ENCODE measurements at places on chromosomes 5 and 9. TPM values are rescaled to one million over a fixed set of nuclear protein-coding genes. Genes with fewer than 3 reads are reported as not detected.

DNA sequence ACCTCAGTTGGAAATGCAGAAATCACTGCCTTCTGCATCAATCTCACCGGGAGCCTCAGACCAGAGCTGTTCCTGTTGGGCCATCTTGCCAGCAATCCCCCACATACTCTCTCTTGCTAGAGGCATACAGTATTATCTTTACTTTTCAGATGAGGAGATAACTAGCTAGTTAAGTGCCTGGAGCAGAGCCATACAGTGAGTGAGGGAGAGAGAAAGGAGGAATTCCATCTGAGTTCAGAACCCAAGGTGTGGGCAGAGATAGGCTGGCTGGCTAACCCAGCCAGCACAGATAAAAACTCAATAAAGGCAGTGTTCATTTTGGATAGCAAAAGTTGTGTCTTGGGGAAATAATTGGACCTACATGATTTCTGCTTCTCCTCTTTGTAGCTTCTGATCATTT lies 268.0 kb upstream of the KIF2A start:
- no peak for DNase-seq
- H3K27me3 ChIP-seq = 0 out of 2 replicates have a peak, but pooled peaks cover 13% of the 10 kb centered on the region
- H3K4me3 ChIP-seq = no peak overlapping the region
- H3K27ac ChIP-seq = no peak overlapping the region
- no peaks in the 10 kb centered on the region for H3K4me1 ChIP-seq

GRCh38 chr5:40842351-40842750 lies 1.2 kb downstream of the CARD6 start:
- H3K27ac ChIP-seq = peak overlapping the region; percentile 39
- peak; percentile 86 for DNase-seq
- no peaks in the 10 kb centered on the region for H3K36me3 ChIP-seq
- H3K27me3 ChIP-seq = no peaks in the 10 kb centered on the region

GRCh38 chr9:85344901-85345300 lies 396.9 kb downstream of the AGTPBP1 start:
- DNase-seq = no peak
- 0 out of 2 replicates have a peak, but pooled peaks cover 5% of the 10 kb centered on the region for H3K27me3 ChIP-seq

GRCh38 chr5:68216245-68217046 lies 890 bp downstream of the PIK3R1 start:
- H3K27me3 ChIP-seq = no peaks in the 10 kb centered on the region
- no peak overlapping the region for H3K27ac ChIP-seq
- no peaks in the 10 kb centered on the region for H3K36me3 ChIP-seq
- H3K4me1 ChIP-seq = no peaks in the 10 kb centered on the region

DNA sequence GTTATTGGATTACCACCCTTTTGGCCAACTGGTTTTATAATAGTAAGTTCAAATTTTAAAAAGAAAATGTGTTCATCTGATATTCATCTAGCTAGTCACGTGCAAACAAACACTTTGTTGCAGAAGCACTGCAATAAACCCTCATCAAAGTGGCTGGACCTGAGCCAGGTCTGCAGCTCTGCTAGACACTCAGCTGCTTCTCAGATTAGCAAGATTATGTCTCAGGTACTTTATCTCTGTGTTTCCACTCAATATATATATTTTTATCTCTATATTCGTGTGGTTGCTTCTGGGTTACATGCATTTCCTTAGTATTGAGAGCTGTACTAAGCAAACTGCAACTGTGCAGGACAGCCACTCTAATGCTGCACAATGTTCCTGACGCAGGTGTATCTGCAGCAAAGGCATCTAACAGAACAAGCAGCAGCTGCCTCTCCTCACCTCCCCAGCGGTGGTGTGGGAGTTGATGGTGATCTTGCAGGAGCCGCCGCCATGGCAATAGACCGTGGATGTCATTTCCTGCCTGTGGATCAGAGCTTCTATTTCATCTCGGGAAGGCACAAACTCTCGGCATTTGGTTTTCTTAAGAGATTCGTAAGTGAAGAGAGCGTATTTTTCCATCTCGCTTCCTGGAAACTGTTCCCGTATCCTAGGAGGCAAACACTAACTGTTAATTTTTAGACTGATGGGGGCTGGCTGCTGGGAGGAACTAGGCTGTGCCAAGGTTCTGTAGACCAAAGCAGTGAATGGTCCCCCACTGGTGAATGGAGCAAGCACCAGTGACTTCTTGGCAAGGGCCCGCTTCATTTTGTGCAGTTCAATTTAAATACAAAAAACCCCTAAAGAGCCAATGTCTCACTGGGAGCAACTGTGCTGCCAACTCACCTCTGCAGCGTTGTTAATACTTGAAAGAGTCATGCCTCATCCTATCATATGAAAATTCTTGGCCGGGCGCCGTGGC lies 56.7 kb upstream of the RETREG1 start:
- no peaks in the 10 kb centered on the region for H3K27me3 ChIP-seq
- no peak for DNase-seq
- H3K4me3 ChIP-seq = no peak overlapping the region
- no peaks in the 10 kb centered on the region for H3K4me1 ChIP-seq

DNA sequence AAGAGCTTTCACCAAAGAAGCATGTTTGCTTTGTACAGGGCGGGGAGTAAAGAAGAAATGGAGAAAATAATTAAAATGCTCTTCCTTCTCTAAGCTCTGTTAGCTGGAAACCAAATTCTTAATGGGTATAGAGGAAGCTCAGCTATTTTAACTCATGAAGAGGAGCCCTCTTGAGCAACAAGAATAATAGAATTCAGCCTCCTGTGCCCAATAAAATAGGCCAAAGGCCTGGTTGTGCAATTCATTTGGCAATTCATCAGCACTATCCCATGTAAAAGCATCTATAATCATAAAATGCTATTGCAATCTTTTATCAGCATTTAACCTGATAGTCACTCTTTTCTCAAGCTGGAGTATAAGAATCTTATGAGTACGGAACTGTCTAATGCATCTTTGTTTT lies 133.6 kb upstream of the CDH6 start:
- H3K27me3 ChIP-seq = no peaks in the 10 kb centered on the region
- no peaks in the 10 kb centered on the region for H3K36me3 ChIP-seq
- no peak overlapping the region for H3K27ac ChIP-seq
- no peak for DNase-seq
- H3K4me3 ChIP-seq = no peak overlapping the region

GRCh38 chr5:159965031-159965837 lies 43.7 kb upstream of the TTC1 start:
- H3K4me1 ChIP-seq = peaks cover 7% of the 10 kb centered on the region
- H3K36me3 ChIP-seq = no peaks in the 10 kb centered on the region
- no peak overlapping the region for H3K4me3 ChIP-seq
- no peak overlapping the region for H3K27ac ChIP-seq

DNA sequence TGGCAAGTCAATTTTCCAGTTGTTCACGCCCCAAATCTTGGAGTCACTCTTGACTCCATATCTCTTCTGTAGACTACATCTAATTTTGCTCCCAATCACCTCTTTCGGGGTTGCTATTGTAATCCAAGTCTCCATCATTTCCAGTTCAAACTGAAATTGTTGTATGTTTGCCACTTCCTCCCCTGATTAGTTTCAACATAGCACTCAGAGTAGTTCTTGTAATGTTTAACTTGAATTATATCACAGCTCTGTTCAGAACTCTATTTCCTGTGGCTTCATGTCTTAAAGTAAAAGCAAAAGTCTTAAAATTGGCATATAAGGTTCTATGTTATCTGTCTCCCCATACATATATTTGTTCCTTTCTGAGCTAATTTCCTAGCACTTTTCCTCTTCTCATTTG lies 348.5 kb upstream of the RIOK2 start:
- H3K36me3 ChIP-seq = no peaks in the 10 kb centered on the region
- H3K27me3 ChIP-seq = no peaks in the 10 kb centered on the region
- H3K4me1 ChIP-seq = peaks cover 16% of the 10 kb centered on the region
- H3K27ac ChIP-seq = no peak overlapping the region
- H3K4me3 ChIP-seq = no peak overlapping the region

DNA sequence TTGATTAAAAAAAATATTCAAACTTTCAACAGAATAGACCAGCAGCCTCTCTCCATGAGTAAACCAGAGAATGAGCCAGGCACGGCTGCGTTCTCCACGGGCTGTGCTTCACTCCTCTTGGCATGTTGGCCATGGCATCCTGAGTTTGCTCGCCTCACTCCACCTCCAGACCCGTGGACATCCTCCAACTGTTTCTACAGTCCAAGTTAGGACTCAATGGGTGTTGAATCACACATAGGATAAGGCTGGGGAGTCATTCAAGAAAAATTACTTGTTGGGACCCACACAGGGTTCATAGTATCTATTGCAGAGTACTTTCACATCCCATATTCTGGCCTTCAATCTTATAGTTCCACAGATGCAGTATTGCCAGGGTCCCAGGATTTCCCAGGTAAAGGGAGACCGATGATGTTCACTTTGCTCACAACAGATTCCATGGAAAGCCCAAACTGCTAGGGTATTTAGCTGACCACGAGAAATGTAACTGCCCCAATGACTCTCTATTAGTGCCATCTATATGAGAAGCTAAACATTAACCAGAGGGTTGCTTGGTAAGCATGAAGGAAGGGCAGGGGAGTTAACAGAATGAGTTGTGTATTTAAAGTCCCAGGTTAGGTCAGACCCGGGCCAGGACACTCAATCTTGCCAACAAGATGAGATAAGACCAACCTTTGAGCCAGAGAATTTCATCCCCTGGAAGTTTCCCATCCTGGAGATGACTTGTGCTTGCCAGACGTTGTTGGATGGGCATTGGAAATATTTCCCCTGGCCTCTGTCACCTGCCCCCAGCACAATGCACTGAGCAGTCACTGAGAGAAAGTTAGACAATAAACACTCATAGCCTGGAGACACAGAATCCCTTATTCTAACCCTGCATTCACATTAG lies 19.7 kb upstream of the GDA start:
- no peaks in the 10 kb centered on the region for H3K27me3 ChIP-seq
- H3K4me3 ChIP-seq = no peak overlapping the region
- H3K4me1 ChIP-seq = no peaks in the 10 kb centered on the region
- no peak for DNase-seq
- no peaks in the 10 kb centered on the region for H3K36me3 ChIP-seq

GRCh38 chr5:180643191-180643851 lies 6.1 kb downstream of the FLT4 start:
- no peak for DNase-seq
- H3K27ac ChIP-seq = no peak overlapping the region
- no peaks in the 10 kb centered on the region for H3K36me3 ChIP-seq
- H3K27me3 ChIP-seq = peaks cover 75% of the 10 kb centered on the region
- no peaks in the 10 kb centered on the region for H3K4me1 ChIP-seq

DNA sequence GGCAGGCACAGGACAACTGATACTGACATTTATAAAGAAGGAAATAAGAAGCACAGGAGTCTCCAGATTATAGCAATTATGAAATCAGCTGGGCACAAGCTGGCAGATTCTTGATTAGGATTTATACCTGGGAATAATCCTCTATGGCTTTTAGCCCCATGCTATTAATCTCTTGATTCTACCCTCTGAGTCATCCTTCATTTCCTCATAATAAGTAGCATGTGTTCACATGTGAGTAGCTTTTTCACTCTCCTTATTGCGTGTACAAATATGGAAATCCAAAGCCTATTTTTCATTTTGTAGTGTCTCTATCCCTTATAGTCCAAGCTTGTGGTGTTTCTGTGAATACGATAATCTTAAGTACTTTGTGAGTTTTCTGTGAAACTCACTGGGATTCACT lies 185.0 kb upstream of the PRLR start:
- no peaks in the 10 kb centered on the region for H3K36me3 ChIP-seq
- no peak for DNase-seq
- H3K27me3 ChIP-seq = peaks cover 31% of the 10 kb centered on the region
- H3K4me3 ChIP-seq = no peak overlapping the region
- no peak overlapping the region for H3K27ac ChIP-seq

GCNT4 gene
- total RNA-seq = under 0.01 TPM

PROB1 gene
- total RNA-seq = 2.2 TPM

SAPCD2 gene
- total RNA-seq = 134 TPM

Data from PC-3 (cell line).